ENCODE measurements at places on chromosomes 1 and 21. TPM values are rescaled to one million over a fixed set of nuclear protein-coding genes. Genes with fewer than 3 reads are reported as not detected.

The KRTAP21-2 gene
- not detected for total RNA-seq

The ZMYND12 gene
- total RNA-seq, result 1.1 TPM

The HTR6 gene
- total RNA-seq, result not detected

- no peak for DNase-seq
Observed at GRCh38 chr21:36744560-36745231, 45.8 kb downstream of the SIM2 start.

DNA sequence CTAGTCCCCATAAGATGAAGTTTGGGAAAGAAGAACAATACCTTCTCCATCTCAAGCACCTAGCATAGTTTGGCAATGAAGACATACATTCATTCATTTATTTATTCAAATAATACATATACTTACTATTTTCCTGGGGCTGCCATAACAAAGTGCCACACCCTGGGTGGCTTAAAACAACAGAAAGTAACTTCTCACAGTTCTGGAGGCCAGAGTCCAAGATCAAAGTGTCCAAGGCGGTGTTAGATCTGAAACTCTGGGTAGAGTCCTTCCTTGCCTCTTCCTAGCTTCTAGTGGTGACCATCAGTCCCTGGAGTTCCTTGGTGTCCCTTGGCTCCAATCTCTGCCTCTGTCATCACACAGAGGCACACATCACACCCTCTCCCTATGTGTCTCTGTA lies 112.1 kb upstream of the IGSF21 start:
- DNase-seq, result no peak
